ENCODE measurements at places on chromosomes 3 and 15. TPM values are rescaled to one million over a fixed set of nuclear protein-coding genes. Genes with fewer than 3 reads are reported as not detected.

The ETV5 gene
- total RNA-seq, result 52.6 TPM

The SERINC4 gene
- not detected for total RNA-seq

The BNC1 gene
- total RNA-seq, result not detected

The CNTN4 gene
- total RNA-seq, result not detected

The CPN2 gene
- not detected for total RNA-seq

All from M059J (cell line).